LNCaP clone FGC (cell line): ENCODE measurements at places on chromosomes 12 and 14.

GRCh38 chr12:53328043-53328435, 6.6 kb upstream of the AAAS start:
- no peak for DNase-seq

DNA sequence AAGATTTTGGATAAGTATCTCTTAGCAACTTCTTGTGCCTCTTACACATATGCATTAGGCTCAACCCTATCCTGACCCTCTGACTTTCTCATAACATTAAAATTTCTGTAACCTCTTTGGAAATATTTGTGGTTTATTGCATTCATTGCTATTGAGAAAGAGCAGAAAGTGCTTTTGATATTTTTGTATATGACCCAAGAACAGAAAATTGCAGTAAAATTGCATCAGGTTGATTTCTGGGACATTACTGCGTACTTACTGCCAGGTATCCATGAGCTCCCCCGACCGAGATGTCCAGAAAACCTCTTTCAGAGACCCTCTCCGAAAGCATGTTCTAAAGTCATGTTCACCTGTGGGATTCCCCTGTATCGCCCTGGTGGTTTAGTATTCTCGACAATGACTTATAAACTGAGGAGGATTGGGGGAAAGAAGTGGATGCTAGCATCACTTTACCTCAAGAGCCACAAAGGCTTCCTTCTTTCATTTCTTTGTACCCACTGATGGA, 14.5 kb upstream of the IL22 start:
- DNase-seq, result no peak

GRCh38 chr12:120394483-120395367, 25.8 kb upstream of the MSI1 start:
- DNase-seq, result peak; percentile 92

- DNase-seq, result no peak
These were observed 34.1 kb upstream of the KLHDC2 start for GRCh38 chr14:49733836-49734235.

GRCh38 chr12:68478516-68479260, 132.0 kb upstream of the RAP1B start:
- DNase-seq, result no peak

GRCh38 chr14:52845081-52845480, 53.7 kb upstream of the GNPNAT1 start:
- DNase-seq, result no peak

DNA sequence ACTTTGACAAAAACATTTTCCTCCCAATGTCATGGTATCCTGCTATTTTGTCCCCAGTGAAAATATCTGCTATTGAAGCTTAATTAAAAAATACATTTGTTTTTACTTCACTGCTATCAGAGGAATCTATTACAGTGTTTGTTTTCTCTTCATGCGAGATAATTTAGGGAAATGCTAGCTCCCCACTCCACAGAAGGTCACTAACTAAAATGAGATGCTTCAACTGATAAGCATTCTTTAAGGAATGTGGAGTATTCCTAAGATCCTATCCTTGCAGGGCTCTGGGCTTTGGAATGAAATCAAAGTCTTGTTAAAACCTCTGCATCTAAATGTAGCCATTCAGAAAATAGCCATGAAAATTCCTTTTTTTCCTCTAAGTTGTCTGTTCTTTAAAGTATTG, 39.5 kb downstream of the PAX9 start:
- no peak for DNase-seq

DNA sequence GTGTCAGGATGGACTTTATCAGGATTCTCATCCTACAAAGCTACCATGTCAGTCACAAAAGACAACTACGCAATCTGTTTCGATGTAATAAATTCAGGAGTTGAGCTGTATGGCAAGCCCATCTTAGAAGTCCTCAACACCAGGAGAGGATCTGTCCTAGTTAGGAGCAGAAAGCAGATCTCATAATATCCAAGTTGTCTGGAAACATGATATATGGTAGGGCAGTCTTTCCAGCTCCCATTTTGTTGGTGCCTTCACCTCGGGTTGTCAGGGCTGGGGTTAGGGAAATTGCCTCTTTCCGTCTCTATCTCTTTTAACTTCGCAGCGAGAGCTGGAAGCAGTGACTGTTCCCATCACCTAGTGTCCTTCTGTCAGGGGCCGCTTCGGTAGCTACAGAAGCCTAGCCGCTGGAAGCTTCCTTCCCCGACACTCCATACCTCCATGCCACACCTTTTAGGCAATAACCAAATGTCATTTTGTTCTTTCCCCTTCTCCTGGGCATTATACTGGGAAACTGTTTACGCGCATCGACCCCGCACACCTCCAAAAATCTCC, 1.4 kb downstream of the NIN start:
- no peak for DNase-seq

GRCh38 chr14:29803045-29803444, 124.6 kb downstream of the PRKD1 start:
- DNase-seq, result no peak

DNA sequence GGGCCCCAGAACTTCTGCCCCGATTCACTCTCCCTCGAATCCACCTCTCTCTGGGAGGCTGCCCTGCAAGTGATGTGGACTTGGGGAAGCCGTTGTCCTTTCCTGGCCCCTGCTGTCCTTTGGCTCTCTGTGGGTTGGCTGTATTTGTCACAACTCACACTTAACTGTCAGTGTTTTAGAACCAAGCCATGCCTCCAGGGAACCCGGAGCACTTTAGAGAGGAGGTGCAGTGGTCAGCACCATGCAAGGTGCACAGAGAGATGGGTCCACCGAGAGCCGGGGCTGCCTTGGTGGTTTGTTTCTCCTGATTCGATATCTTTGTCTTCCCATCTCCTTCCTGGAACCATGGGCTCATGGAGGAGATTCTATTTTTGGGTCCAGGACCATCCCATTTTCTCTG, 129.5 kb upstream of the RTL1 start:
- no peak for DNase-seq

- DNase-seq, result no peak
These were observed 496 bp downstream of the PPP2R5C start for GRCh38 chr14:101761881-101762529.

- DNase-seq, result no peak
These were observed 58.0 kb downstream of the PAPLN start for GRCh38 chr14:73295198-73295796.

- peak; percentile 75 for DNase-seq
These were observed 118.9 kb upstream of the PTPRB start for GRCh38 chr12:70756118-70756517.

DNA sequence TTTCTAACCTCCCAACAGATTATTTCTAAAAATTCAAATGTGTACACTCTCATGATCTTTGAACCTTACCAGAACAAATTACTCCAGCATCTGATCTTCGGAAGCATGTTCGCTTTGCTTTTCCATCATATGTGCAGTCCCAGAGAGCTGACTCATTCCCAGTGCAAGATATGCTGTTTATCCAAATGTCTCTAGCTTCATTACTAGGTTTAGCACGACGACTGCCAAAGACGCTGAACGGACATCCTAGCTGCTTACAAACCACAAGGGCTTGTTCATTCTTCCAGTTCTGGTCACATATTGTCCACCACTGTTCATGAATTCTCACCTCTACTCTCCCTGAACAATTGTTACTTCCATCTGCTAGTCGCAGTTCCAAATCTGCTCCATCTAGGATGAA, 40.5 kb downstream of the CD163L1 start:
- no peak for DNase-seq

- no peak for DNase-seq
These were observed 242.0 kb downstream of the ADAMTS20 start for GRCh38 chr12:43309959-43310358.

GRCh38 chr12:15186597-15186996, 34.6 kb downstream of the RERG start:
- DNase-seq, result no peak

GRCh38 chr14:59827401-59827800, 43.2 kb downstream of the RTN1 start:
- DNase-seq, result no peak

- no peak for DNase-seq
These were observed 59.5 kb downstream of the SEL1L start for GRCh38 chr14:81474148-81474492.

- DNase-seq, result no peak
These were observed 6.9 kb upstream of the TCL1B start for GRCh38 chr14:95679148-95679815.

DNA sequence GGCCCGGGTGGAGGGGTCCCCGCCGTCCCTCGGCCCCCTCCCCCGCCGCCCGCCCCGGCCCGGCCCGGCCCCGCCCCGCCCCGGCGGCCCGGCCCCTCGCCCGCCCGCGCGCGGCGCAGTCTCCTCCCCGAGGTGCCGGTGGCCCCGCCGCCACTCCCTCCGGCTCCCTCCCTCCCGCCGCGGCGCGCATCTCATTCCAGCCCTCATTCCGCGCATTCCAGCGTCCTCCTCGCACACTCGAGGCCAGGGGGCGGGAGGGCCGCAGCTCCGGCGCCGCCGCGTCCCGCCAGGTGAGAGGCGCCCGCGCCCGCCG, at the start of gene TEAD4:
Gene TEAD4, plus strand, starts transcription at position 206 of the 313 bp plus-strand sequence.
- no peak for DNase-seq

DNA sequence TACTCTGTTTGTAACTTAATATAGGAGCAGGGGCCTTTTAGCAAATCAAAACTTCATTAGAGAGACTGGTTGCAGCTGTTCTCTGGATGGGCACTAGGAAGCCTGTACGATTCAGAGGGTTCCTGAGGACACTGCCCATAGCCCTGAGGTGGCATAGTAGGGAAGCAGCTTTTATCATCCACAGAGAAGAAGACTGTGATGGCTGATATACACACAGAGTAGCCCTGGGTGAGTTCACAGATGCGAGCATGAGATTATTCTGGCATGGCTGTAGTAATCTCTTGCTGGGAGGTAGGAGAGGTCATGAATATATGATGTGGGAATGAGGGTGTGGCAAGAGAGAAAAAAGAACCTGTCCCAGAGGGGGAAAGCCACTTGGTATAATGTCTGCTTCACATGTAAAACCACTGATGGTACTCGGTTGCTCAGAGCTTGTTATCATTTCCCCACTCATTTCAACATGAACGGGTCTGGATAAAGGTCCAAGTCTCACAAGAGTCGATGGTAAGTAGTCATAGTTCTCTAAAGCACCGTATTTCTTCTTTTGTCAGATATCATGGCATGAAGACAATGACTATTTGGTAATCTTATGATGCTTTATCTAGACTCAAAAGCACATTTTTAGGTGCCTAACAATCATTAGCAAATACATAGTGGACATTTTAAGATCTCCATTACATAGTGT, 52.0 kb downstream of the PEBP1 start:
- no peak for DNase-seq

DNA sequence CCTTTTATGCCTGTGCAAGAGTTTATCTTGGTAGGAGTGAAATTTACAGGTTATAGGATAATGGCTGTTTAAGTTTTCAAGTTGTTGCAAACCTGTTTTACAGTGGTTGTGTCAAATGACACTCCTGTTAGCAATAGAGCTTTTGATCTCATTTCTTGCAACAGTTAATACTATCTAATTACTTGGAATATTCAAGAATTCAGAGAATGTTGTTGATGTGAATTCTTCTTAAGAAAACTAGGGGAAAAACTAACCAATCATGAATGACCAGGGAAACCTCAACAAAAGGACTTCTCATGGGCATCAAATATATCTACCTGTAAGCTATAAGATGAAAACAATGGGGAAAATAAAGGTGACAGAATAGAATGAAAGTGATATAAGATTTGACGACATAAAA, 85.0 kb downstream of the IPO8 start:
- no peak for DNase-seq

DNA sequence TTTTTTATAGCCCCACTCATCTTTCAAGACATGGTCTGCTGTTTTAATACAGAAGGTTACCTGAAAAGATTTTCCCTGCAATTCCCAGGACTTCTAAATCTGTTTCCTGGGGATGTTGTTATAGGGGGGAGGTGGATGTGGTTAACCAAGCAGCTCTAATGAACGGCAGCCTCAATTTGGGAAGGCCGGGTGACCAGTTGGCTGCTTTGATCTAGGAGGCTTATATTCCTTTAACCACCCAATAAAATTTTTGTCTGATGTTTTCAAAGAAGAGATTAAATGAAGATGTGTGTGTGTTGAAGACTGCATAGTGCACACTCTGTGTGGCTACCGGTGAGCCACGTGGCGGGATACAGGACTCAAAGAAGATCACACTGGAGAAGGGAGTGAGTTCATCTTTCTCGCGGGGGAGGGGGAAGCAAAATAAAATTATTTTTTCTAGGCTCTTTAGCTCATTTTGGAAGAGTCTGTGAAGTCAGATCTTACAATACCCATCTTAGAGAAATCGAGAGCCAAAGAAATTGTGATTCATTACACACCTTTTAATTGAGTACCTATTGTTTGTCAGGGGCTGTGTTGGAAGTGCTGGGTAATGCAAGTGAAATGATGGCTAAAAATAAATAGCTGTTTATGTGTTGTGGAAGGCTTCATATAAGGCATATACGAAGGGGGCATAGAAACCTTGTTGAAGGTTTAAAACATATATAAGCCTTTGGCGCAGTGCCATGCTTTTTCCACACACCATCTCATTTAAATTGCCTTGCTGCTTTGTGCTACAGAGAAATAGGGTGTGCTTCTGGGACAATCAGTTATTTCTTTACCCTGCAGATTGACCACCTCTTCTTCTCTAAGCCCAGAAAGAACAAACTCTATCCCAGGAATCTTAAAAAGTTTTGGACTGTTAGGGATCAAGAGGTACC, 18.5 kb downstream of the ELK3 start:
- DNase-seq, result no peak

DNA sequence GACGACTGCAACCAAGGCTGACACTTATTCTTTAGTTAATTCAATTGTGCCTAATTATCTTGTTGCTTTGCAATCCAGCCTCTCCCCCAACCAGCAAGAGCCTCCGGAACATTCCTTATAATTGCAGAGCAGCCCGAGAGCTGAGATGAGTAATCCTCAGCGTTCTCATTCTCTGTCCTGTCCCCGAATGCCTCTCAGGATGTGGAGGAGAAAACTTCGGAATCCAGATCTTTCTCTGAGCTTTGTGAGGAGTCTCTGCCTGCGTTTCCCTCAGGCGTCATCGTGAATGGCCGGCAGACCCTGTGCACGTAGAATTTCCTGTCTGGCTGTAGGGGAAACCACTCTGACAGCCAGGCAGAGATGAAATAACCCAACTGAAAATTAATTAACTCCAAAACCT, 160.5 kb upstream of the DIO3 start:
- no peak for DNase-seq

- DNase-seq, result no peak
These were observed 50.5 kb upstream of the TMED10 start for GRCh38 chr14:75226755-75227544.

DNA sequence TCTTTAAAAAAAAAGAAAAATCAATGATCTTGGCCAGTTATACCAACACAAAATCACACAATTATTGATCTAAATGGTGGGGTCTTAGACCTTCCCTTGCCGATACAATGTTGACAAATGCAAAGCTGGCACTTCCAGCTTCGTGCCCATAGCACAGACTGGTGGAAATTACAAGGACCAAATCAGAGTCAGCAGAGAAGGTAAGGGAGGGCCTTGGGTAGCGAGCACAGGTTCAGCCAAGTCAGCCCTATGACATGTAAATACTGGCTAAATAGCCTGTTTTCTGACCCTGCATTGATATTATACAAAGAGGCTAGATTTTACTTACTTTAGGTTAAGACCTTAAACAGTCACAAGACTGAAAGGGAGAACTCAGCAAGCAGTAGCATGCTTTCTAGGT, 30.3 kb upstream of the WDR89 start:
- no peak for DNase-seq

- no peak for DNase-seq
These were observed 23.5 kb downstream of the FGF23 start for GRCh38 chr12:4356041-4356327.
